ENCODE measurements at places on chromosomes 7 and 10.

GRCh38 chr10:47190802-47191450, 109.1 kb upstream of the GDF10 start:
- DNase-seq, result no peak

- no peak for DNase-seq
Observed at GRCh38 chr7:18900236-18900635, 217.2 kb downstream of the TWIST1 start.

DNA sequence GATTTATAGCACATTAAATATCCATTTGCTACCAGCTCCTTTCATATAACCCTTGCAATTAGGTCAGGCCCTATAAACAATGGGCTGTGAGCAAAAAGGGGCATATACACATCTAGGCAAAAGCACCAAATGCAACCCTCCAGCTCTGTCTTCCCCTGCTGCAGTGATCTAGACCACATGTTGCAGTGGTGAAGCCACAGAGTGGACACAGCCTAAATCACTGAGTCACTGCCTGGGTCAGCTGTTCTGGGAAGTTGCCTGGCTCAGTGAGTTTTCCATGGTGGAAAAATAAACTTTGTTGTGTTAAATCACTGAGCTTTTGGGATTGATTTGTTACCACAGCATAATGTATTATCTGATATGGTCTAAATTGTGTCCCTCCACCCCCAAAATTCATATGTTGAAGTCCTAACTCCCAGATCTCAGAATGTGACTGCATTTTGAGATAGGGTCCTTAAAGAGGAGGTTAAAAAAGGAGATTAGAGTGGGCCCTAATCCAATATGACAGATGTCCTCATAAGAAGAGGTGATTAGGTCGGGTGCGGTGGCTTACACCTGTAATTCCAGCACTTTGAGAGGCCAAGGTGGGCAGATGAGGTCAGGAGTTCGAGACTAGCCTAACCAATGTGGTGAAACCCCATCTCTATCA, 70.4 kb downstream of the ZFAND4 start:
- DNase-seq, result no peak

GRCh38 chr7:7653593-7654187, 13.1 kb downstream of the UMAD1 start:
- peak; percentile 73 for DNase-seq

DNA sequence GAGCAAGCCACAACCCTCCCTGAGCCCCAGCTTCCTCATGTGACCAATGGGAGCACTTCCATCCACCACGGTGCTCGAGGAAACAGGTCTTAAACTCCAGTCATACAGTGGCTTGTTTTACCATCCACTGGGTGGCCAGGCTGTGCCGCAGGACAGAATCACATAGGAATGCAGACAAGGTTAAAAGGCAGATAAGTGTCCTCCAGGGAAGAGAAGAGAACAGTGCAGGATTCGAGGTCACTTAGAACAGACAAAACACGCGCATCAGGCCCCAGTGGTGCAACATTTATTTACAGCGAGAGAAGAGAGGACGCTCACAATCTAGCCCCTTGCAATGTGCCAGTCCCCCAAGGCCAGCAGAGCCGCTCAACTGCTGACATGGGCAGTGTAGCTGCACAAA, 92.8 kb downstream of the TMEM130 start:
- DNase-seq, result no peak

GRCh38 chr10:36170943-36171501, 528.9 kb upstream of the FZD8 start:
- DNase-seq, result no peak

- no peak for DNase-seq
Observed at GRCh38 chr10:34124522-34125035, 690.5 kb downstream of the PARD3 start.

- peak; percentile 55 for DNase-seq
Observed at GRCh38 chr10:123043409-123043925, 34.7 kb downstream of the ACADSB start.

DNA sequence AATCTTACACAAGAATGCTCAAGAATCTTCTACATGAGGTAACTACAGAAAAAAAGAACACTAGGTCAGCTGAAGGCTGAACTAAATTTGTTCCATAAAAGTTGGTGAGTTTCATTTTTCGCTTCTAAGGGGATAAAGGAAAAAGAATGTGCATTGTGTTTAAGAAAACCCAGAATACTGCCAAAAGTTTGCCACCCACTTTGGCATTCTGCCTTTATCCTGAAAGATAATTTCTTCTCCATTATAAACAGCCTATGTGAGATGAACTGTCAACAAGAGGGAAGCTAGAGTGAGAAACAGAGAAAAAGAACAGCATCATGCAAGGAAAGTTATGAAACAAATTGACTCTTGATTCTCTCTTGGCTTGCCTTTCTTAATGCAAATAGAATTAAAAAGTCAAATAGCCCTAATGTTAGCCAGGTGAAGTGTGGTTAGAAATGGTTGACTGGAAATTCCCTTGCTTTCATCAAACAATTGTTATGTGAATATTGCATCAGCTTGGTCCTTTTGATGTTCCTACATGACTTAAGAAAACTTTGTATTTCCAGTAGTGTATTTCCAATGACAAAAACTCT, 25.8 kb downstream of the STEAP1 start:
- DNase-seq, result no peak

- no peak for DNase-seq
Observed at GRCh38 chr10:72887043-72887442, 6.5 kb upstream of the OIT3 start.

- no peak for DNase-seq
Observed at GRCh38 chr7:24637706-24638105, 64.5 kb downstream of the PALS2 start.

DNA sequence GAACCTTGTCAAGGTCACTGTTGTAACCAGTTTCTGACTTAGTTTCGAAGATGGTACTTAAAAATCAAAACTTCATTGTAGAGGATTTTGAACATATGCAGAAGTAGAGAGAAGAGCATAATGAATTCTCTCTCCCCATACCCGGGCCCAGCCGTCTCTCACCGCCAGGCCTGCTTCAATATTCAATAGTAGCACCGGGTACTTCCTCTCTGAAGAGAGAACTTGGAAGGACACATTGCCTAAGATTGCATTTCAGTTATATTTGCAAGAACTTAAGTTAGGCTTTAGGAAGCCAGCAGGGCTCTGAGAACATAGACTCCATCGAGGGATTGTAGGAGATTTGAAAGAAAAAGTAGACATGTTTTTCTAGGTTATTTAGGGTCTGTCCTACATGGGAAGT, 19.1 kb downstream of the LMTK2 start:
- DNase-seq, result no peak

DNA sequence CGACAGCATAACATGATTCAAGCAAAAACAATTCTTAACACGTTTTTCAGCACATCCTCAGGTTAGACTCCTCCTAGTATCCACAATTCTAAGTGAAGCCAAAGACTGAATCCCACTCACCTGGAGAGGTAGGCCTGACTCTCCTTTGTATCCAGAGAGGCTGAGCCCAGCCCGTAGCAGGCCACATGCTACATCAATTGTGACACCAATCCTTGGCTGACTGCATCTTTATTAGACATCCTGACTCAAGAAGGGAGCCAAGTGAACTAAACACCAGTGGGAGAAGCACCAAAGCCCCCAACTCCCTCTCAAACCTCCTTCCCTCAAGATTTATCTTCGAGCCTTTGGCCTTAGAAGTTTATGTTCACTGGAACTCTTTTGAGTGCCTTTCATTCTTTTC, 125.5 kb upstream of the PDLIM1 start:
- DNase-seq, result no peak

DNA sequence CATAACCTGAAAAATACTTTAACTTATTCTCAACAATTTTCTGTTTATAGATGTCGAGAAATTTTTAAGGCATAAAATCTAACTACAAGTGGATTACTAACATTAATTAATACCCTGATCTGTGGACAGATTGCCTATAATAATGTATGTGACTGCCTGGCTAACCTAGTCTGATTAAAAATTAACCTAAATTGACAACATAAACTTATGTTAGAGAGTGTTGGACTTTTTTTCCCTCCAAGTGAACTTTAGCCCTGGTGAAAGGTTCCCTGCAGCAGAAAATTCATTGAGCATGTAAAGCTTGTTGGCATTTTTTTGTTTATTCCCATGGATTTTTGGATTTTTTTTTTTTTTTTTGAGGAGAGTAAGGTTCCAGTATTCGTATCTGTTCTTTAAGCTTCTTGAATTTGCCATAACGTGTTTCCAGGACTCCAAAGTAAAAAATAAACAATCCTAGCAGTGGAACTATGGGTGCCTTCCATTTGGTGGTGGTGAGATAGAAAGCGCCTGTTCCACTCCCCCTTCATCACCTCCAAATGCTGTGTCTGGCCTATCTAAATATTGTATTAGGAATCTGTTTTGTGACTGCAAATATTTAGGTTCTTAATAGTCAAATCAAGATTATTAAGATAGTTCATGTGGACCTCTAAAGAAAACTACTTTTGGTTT, 36.1 kb downstream of the NET1 start:
- no peak for DNase-seq

DNA sequence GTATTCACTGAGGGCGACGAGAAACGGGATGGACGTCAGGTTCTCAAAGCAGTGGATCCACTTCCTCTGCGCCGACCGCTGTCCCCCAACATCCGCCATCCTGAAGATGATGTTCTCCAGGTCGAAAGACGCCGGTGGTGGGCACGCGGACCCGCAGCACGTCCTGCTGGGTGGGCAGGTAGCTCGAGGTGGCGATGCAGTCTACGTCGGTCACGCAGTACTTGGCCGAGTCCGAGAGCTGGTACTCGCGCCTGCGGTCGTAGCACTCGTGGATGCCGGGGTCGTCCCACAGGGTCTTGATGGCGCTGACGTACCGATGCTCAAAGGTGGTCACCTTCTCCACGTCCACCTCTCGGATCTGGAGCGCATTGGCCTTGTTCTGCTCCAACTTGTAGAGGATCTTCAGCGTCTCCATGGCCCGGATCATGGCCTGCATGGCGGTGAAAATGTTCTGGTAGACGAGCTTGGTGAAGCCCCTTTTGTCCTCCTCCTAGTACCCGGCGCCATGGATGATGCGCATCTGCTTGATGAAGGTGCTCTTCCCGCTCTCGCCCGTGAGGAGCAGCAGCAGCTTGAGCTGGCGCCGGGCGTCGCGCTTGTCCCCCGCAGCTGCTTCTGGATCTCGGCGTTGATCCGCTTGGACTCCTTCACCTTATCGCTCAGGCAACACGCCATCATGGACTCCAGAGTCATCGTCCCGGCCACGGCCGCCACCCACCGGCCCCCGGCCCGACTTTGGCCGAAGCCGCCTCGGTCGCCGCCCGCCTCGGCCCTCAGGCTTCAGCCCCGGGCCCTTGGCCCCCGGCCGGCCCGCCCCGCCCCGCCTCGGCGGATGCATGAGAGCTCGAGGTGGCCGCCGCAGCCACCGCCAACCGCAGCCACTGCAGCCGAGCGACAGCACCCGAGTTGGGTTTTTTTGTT, 122.9 kb upstream of the KCTD7 start:
- no peak for DNase-seq

DNA sequence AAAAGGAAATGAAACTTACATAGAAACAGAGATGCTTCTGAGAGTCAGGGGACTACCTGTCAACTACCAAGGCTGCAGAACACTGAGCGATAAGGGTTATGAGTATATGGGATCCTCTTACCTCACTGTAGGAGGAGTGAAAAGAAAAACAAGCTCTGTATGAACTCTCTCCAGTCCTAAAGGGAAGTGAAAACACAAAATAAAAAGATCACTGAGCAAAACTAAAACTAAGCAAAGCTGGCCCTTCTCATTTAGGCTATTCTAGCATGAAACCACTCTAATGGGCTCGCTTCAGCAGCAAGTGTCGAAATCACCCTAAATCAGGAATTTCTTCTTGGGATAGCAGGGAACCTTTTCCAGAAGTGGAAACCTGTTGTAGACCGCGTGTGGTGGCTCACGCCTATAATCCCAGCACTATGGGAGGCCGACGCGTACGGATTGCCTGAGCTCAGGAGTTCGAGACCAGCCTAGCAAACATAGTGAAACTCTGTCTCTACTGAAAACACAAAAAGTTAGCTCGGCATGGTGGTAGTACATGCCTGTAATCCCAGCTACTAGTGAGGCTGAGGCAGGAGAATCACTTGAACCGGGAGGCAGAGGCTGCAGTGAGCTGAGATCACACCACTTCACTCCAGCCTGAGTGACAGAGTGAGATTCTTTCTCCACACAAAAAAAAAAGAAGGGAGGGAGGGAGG, 27.0 kb downstream of the DCLRE1C start:
- DNase-seq, result no peak

GRCh38 chr10:71584902-71585563, 134.5 kb downstream of the C10orf105 start:
- no peak for DNase-seq

- no peak for DNase-seq
Observed at GRCh38 chr7:122316467-122317388, 12.2 kb upstream of the FEZF1 start.

GRCh38 chr10:117363028-117363427, 12.2 kb downstream of the PDZD8 start:
- peak; percentile 88 for DNase-seq

- DNase-seq, result no peak
Observed at GRCh38 chr10:74612195-74612594, 214.2 kb upstream of the KAT6B start.

- no peak for DNase-seq
Observed at GRCh38 chr10:100907773-100908363, 4.9 kb upstream of the SLF2 start.

- no peak for DNase-seq
Observed at GRCh38 chr10:126081841-126082466, 185.6 kb downstream of the FANK1 start.

GRCh38 chr7:37068038-37068437, 343.7 kb upstream of the AOAH start:
- no peak for DNase-seq

- no peak for DNase-seq
Observed at GRCh38 chr10:48701941-48702340, 17.3 kb downstream of the WDFY4 start.

DNA sequence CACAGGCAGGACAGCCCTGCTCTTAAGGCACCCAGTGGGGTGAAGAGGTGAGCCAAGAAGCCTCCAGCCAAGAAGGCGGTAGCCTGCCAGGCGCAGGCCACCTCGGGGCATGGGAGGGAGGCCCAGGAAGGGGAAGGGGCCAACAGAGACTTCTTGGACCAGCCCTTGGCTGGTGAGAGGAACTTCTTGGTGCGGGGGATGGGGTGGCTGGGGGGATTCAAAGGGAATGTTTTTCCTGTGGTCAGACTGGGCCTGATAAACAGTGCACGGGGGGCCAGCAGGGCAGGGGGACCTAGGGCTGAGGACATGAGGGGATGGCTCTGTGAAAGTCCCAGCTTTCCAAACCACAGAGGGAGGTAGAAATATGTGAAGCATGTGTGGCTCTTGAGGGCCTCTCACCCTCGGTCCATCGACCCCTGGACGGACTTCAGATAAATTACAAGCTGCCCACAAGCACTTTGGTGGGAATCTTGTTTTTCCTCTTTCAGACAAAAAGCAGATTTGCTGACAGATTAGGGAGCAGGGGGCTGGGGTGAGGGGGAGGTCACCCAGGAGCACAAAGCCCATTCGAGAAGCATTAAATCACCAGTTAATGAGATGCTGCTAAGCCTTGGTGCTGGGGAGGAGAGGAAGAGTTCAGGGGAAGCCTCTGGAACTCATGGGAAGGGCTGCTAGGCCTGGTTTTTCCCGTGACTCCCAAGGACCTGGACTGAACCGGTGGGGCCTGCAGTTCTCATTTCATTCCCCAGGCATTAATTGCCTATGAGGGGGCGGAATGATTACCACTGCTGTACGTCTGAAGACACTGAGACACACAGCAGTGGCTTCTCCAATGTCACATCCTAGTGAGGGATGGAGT, 11.3 kb downstream of the CRYGN start:
- no peak for DNase-seq

Measured in HAP-1 (cell line).